ENCODE measurements at places on chromosomes 12 and 14. TPM values are rescaled to one million over a fixed set of nuclear protein-coding genes. Genes with fewer than 3 reads are reported as not detected.

DNA sequence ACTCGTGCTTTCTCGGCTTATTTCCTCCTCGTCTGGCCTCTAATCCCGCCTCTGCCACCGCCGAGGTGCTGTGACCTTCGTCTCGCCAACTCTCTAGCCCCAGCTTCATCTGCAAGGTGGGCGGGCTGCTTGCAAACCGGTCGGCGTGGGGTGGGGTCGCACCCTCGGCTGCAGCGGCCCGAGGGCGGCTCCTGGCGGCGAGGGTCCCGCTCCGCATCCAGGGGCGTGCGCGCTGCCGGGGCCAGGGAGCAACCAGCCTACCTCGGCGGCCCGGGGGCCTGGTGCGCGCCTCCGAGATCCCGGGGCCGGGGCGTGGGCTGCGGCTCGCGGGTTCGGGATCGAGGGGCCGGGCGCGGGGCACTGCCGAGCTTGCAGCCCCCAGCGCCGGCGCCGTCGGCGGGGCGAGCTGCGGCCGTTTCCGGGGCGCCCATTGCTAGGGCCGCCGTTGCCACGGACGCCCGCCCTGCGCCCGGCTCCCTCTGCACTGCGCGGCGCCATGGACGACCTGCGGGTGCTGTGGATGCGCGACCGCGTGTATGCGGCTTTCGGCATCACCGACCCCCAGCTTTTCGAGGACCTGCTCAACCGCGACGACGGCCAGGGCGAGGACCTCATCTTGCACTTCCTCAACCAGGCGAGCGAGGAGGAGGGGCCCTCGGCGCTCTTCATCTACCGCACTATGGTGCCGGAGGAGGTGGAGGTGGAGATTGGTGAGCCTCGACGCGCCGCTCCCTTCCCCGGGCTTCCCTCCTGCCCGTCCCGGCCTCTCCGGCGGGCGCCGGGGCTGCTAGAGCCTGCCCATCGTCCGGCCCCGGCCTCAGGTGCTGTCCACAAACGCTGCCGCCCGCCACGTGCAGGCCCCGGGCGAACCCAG lies at the start of gene DNAH10:
Gene DNAH10 (plus strand): TSS at position 461 of the 874 bp plus-strand sequence. CDS start 36 bp downstream, at position 497.
- DNase-seq: peak; percentile 49

- DNase-seq: no peak
Observed at GRCh38 chr14:21910260-21910659, 236.6 kb upstream of the OR4E1 start.

DNA sequence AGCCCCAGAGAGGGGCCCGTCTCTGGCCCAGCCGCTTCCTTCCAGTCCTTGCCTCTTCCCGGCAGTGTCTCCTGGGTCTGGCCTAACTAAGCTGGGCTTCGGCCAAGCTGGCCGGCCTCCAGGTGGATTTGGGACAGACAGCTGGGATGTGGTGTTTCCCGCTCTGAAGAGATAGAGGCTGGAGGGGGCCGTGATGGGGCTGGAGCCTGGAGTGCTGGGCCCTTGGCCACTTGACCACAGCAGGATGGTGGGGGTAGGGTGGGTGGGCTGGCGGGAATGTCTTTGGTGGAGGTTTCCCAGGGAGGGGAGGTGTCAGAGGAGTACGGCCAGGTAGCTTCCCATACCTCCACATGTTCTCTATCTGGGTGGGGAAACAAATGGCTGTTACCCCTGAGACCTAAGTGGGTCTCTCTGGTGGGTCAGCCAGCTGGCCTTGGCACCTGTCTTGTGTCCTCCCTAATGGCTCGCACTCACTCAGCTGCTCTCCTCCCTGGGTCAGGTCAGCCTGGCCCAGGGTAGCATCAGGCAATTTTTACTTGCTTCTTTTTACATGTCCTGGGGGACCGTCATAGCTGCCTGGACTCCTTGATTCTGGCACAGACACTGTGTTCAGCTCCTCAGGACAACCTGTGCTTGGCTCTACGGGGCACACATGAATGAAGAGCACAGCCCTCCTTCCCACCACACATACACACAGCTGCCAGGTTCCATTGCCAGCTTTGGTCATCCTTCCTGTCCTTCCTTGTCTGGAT lies 19.8 kb upstream of the PGF start:
- no peak for DNase-seq

- no peak for DNase-seq
Observed at GRCh38 chr14:36655963-36656686, 5.5 kb upstream of the PAX9 start.

The NINJ2 gene
- polyA plus RNA-seq: 25.7 TPM

The NTN4 gene
- polyA plus RNA-seq: not detected

The AQP2 gene
- not detected for polyA plus RNA-seq

DNA sequence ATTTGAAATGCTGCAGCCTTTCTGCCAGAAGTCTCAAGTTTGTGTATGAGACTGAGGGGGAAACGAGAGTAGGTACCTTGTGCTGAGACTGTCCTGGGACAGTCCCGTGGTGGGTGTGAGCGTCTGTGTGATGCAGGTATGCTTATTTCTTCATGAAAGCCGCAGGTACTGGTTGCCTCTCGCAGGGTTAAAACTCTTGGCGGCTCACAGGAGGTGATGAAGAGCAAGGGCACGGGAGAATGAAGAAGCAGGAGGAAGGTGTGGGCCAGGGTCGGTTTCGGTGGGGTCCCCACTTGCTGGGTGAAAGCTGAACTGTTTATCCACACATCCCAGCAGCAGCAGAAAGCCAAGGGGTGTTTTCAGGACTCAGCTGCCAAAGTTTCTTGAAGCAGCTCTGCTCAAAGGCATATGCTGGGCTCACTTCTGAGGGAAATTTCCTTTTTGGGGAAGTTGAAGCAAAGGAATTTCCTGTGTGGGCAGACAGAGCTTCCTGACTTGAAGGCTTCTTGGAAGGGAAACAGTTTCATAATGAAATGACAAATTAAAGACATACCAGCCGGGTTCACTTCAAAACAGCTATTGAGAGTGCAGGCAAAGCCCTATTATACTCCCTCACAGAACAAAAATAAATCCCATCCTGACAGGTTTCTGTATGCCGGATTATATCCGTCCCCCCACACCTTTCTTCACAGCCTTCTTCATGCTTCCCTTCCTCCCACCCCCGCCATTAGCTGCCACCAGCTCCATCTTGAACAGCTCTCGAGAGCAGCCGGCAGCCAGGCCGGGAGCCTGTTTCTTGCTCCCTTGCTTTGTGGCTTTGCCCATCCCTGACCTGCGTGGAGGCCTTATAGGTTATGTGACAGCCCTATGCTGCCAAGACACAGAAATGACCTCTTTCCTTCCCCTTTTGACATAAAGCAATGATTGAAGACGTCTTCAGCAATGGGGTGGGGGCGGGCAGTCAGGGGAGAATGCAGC lies 116.6 kb downstream of the ETV6 start:
- DNase-seq: no peak

The OSGEP gene
- 40.2 TPM for polyA plus RNA-seq

- no peak for DNase-seq
Observed at GRCh38 chr12:124311292-124312109, 16.6 kb downstream of the RFLNA start.

The TMEM132C gene
- not detected for polyA plus RNA-seq

DNA sequence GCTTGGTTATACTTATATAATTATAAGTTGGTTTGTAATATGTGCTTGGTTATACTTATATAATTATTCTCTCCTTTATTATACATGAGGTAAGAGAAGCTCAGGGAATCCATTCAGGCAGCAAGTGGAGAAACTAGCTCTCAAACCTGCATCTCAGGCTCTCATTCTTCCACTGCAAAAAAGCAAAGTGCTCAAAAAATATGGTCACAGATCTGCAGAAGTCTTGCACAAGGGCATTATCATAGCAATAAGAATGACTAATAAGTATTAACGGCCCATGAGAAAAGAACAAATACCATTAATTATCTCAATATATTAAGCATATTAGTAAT lies 476 bp upstream of the TRAFD1 start:
- no peak for DNase-seq

Data from immature natural killer cell (primary cell).